Upper lobe of left lung (tissue), 6 donors: ENCODE measurements at places on chromosomes 6 and 20. TPM values are rescaled to one million over a fixed set of nuclear protein-coding genes. Genes with fewer than 3 reads are reported as not detected.

- DNase-seq: no peak
Observed at GRCh38 chr6:90098001-90098531, 198.6 kb downstream of the BACH2 start.

- no peak for DNase-seq
Observed at GRCh38 chr20:62347151-62347404, 20.0 kb downstream of the LAMA5 start.

- DNase-seq: no peak
Observed at GRCh38 chr6:37373822-37374471, 20.2 kb downstream of the RNF8 start.

- no peak for DNase-seq
Observed at GRCh38 chr6:53299331-53300005, 49.3 kb downstream of the ELOVL5 start.

GRCh38 chr6:4973415-4973814, 30.4 kb downstream of the RPP40 start:
- no peak for DNase-seq

DNA sequence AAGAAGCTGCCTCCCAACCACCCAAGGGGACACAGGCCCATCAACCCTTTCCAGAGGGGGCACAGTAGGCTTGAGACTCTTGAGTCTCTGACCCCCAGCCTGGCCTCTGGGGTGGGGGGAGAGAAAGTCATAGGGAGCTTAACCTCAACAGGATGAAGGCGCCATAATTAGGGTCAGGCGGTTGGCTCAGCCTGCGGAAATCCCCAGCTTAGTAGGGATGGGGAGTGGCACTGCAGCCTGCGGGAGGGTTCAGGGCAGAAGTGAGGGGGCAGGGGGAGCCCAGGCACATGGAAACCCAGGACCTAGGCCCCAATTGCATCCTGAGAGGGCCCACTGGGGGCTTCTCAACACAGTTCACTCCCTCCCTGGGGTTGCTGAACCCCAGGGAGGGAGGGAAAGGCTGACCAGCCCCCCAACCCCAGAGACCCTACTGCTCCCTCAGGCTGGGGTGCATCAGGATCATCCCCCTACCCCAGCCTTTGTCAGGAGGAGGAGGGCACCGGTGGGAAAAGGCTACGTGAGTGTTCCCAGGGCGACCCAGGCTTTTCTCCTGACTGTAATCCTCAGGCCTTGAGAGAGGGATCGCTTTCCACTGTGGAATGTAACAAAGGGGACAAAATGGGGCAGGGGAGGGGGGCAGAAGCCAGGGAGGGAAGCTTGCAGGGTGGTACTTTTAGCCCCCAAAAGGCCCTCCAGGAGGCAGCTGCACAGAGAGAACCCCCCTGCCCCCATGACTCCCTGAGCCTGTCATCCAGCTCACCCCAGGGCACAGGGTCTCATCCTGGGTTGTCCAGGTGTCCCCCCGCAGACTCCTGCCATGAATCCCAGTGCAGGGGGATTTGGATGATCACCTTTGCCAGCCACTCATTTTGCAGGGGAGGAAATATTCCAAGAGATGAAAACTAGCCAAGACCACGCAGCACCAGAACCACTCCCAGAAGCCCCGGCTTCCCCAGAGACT, 46.4 kb downstream of the MRPL14 start:
- no peak for DNase-seq

DNA sequence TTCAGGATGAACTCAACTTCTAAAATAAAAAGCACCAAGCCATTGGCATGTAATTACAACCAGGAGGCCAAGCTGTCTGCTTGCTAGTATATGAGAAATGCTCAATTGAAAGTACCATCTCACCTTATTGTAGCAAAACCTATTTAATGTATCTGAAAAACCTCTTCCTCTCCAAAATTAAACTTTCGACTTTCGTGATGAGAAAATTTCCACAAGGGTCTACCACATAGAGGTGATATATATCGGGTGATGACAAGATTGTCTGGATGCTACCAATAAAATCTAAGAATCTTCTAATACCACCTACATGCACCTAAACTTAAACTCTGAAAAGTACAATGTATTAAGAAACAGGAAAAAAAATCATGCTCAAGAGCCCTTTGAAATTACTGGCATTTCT, 74.2 kb downstream of the ATXN1 start:
- DNase-seq: no peak

DNA sequence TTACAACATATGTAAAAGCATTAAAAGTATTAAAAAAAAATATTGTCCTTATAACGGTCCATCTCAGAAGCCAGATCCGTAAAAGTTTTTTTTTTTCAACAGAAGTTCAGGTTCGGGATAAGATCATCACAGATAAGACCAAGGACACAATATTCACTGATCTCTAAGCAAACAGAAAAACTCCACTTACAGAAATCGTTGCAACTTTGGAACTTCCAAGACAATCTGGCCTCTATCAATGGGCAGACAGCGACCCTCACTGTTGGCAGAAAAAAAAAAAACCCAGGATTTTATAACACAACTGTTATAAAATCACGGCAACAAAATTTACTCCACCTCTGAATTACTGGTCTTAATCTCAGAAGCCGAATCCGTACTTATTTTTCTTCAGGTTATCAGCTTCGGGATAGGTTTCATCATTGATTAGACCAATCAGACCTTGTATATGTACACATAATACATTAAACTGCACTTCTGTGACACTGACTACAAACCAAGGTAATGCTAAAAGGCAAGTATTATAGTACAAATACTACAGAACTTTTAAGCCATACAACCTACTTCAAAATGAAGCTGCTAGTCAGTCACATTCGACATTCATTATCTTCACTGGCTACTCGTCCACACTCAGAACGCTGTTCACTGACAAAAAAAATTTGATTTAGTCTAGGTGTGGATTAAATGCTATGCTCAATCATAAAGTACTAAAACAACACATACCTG, 34.7 kb upstream of the SYNCRIP start:
- DNase-seq: no peak

GRCh38 chr20:59421920-59422637, 121.7 kb downstream of the EDN3 start:
- DNase-seq: no peak

GRCh38 chr6:29755295-29755871, 32.1 kb downstream of the HLA-F start:
- no peak for DNase-seq

DNA sequence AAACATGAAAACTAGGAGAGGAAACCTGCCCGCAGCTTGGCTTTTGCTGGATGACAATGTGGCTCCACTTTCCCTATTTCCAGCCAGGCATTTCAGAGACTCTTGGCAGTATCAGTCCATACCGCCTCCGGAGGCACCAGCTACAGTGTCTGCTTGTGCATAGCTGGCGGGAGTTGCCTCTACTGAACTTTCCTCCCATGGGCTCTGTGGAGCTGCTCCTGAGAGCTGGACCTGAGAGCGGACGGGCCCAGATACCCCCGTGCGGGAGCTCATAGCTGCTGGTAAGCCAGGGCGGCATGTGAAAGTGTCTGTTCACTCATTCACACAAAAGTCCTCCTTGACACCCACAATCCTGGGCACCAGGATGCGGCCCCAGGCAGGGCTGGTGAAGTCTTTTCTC, 130.3 kb upstream of the PMEPA1 start:
- no peak for DNase-seq

DNA sequence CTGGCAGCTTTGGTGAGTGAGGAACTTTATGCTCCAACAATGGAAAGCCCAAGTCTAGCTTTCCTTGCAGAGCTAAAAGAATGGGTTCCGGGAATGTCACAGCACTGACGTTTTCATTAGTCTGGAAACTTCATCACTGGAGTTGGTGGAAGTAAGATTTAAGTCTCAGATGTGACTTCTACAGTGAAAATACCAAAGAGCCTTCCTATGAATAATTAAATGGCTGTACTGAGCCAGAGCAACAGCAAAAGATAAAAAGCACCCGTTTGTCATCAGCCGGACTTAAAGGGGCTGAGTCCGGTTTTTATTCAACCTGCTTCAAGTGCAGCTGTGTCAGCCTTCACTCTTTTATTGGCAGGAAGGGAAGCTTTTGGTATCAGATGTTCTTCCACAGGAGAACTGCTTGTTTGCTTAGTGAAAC, 46.5 kb upstream of the SHLD1 start:
- DNase-seq: no peak

DNA sequence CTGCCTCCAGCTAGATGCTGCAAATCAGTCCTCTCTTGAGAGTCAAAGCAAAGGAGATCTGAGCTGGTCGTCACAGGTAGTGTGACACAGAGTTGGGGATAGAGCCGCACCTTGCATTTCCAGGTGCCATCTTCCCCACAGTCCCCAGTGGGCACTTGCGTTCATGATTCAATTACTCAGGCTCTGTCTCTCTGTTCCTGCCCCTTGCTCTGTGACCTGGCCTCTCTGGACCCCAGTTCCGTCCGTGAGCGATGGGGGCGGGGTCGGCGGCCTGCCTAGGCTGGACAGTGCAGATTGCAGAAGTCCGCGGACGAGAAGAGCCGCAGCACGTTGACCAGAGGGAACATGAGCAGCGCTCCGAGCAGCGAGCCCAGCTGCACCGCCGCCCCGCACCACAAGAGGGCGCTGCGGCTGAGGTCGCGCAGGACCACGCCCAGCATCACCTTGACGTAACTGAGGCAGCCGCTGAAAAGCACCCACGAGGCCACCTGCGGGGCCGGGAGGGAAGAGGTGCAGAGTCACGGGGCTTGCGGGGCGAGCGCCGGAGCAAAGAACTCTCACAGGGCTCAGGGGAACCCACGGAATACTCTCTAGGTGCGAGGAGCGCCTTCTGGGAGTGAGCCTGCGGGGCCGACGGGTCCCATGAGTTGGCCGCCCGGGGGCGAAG, 7.4 kb downstream of the SLC52A3 start:
- DNase-seq: peak; percentile 91

DNA sequence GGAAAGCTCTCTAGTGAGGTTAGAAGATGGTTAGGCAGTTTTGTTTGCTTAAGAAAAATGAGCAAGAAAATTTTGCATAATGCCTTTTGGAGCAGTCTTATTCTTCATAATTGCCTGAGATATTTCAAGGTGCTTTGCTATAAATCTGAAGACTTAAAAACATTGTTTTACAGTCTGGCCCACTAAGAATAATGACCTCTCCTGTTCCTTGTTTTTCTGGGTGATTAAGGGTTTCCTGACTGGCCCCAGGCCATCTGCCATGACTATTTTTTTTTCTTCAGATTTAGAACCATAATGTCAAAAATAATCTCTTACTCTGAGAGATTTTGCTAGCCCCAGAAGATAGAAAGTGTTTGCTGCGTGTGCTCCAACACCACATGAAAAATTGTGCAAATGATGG, 72.3 kb upstream of the CENPW start:
- DNase-seq: no peak

The SOBP gene
- 25.1 TPM for total RNA-seq

The RAB44 gene
- 3.1 TPM for total RNA-seq

The ADGRG6 gene
- total RNA-seq: 27.3 TPM

The IL17A gene
- total RNA-seq: not detected

The ARMH2 gene
- total RNA-seq: not detected

The MOG gene
- not detected for total RNA-seq

The MUC22 gene
- 0.07 TPM for total RNA-seq

The FAM209A gene
- total RNA-seq: not detected
